ENCODE measurements at places on chromosomes 11 and 22.

GRCh38 chr11:61532134-61533038 is 23.8 kb downstream of the LRRC10B start:
- peak; percentile 32 for DNase-seq

- DNase-seq: no peak
Observed at GRCh38 chr11:5932671-5933070, 9.4 kb upstream of the OR56A3 start.

DNA sequence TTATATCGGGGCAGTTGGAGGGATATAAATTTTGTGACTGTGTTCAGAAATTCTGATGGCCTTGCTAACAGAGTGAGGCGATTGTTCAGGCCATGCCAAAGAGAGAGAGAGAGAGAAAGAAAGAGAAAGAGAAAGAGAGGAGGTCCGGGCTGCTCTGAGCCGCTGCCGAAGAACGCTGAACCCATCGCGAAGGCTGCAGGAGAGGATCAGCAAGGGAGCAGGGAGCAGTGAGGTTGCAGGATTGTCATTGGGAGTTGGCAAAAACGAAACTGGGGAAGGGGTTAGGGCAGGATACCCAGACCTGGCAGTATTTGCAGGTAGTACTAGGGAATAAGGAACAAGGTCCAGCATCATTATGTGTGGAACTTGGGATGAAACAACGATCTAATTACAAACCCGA is 537.1 kb downstream of the INSC start:
- DNase-seq: no peak

- DNase-seq: no peak
Observed at GRCh38 chr11:102064316-102064715, 17.1 kb downstream of the CFAP300 start.

DNA sequence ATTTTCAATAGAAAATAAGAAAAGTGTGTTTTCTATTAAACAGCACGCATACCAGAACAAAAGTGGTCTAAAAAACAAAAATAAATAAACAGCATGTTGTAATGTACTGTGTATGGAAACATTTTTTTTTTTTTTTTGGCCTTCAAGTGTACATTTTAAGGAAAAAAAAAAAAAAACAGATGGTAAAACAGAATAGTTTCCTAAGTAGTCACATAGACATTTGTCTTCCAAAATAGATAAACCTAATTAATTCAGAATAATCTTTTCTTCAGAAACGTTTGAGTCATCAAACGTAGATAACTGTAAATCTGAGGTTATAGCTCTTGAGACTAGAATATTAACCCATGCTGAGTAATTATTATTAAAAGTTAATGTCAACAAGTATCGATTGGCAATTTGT is 396 bp upstream of the CFAP300 start:
- DNase-seq: no peak

DNA sequence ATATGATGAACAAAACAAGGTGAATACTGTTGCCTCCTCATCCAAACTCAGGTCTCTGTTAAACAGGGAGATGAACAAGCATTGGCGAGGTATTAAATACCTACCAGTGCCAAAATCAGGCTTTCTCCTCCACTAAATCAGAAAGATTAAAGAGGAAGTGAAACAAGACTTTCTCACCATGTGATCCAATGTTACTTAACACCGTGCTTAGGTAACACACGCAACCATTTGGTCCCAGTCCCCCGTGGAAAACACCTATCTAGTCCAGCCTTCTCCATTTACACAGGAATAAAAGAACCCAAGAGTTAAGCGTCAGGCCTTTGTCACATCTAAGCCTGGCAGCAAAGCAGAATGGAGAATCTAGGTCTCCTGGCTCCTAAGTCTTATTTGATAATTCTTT is 34.5 kb downstream of the TENM4 start:
- no peak for DNase-seq

DNA sequence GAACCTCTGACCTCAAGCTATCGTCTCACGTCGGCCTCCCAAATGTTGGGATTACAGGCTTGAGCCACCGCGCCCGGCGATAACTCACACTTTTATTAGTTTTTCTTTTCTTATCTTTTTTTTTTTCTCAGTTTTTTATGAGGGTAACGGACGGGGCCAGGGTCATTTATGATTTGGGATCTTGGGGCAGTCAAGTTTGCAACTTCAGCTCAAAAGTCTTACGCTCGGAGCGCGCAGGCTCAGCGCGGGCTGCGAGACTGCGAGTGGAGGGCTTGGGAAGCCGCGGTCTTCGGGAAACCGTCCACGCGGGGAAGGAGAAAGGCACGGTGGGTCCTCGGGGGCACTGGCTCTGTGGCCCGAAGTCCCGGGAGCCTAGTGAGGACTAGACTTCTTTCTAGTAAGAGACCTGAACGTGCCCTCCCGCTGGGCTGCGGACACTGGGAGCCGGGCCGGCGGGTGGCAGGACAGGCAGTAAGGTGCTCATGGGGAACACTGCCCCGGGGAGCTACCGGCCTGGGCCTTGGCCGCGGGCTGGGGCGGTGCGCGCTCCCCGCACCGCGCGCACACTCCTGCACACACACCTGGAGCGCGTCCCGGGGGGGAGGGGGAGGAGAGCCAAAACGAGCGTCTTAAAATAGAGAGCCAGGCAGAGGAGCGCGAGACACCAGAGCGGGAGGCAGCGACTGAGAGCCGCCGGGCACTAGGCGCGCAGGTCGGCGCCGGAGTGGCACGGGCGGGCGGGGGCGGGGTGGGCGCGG is 476 bp upstream of the BARX2 start:
- no peak for DNase-seq

GRCh38 chr11:13487661-13488030 is 8.2 kb downstream of the PTH start:
- no peak for DNase-seq

DNA sequence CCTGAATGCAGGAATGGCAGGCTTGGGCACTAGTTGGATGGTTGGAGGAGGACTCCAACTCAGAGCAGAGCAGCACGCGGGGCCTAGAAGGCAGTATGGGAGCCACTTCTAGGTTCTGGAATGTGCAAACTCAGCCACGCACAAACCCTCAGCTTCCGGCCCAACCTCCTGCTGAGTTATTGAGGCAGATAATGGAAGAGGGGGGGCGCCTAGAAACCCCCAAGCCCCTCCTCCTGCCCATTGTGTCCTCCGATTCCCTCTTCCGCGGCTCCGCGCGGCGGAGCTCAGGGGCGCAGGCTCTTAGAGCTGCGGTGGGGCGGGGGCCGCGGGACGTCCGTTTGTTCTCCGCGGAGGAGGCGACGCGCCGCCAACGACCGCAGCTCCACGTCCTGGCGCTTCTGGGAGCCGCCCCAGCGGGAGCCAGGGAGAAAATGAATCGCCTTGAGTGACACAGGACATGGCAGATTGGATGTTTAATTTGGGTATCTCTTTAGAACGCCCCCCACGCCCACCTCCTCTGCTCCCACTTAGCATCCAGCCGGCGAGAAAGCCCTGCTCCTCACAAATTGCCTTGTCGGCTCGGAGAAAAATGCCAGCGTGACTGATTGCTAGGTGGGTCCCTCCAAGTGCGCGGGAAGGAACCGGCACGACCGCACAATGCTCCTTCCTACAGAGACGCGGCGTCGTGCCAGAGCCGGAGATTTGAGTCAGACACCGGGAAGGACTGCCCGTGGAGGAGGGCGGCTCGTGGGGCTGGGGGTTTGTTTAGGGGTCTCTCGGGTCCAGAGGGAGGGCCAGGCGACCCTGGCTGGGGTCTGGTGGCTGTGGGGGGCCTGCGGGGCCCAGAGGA is 144.6 kb downstream of the NECTIN1 start:
- no peak for DNase-seq

DNA sequence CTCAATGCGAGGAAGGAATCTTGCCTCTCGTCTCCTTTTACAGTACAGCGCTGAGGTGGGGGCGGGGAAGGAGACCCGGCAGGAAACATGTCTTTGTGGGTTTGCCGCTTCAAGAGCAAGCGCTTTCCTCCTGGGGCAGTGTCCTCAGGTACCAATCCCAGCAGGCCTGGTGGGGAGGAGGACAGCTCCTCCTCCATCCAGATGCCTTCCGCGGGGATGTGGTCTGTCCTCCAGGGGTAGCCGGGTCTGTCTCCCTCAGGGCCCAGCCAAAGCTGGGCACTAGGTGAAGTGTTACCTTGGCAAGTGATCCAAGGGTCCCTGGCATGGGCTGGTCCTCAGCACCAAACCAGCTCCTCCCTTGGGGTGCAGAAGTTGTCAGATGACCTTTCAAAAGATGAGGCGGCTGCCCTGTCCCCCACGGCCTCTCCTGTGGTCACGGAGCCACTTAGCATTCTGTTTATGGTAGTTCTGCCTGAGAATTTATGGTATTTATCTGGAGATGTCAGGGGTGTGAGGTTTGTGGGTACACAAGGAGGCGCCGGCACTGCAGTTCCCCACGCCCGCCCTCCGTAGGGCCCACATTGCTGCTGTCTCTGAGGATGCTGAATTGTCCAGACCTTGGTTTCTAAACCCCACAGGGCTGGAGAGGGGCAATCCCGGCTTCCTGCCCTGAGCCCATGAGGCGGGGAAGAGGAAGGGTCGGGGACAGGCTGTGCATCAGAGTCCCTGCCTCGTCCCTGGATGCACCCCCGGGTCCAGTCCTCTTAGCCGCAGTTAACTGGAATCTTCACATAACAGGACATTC is 93.5 kb upstream of the ANO1 start:
- no peak for DNase-seq

DNA sequence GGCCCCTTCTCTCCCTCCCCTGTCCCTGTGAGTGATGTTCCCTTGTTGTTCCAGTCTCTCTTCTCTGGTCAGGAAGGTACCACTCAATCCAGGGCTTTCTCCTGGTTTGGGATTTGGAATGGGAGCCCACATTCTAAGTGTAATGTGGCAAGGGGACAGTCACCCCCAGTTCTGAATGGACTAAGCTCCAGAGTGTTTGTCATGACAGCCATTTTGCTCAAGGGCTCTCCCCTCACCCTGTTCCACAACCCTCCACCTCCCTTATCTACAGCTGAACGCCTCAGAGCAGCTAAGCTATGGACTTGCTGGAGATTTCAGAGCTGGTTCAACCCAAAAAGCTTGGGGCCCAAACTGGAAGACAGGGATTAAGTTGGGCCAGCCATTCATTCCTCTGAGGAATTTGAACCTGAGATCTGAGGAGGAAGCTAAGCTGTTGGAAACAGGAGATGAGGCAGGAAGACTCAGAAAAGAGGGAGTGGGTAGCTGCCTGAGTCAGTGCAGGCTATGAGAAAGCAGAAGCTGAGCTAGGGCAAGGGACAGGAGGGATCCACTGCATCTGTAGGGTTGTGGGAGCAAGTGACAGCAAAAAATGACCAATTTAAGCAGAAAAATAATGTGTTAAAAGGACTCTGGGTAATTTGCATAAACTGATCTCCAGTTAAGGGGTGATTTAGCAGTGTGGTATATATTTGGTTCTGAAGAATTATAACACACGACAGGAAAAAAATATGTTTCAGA is 22.9 kb upstream of the FCHSD2 start:
- no peak for DNase-seq

DNA sequence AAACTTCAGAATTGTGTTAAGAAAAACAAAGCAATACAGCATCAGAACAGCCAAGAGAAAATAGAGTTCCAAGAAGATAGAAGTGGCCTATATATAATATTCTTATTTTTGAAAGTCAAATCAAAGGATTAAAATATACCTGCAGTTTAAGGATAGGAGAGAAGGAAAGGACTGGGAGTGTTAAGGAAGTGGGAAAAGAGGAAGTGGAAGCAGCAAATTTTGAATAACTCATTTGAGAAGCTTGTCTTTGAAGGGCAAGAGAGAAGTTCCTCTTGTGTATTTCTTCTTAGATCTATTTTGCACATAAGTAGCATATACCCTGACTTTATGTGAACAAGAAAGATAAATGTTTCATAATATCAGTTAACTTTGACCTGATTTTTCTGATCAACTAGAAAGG is 62.6 kb upstream of the SLC17A6 start:
- no peak for DNase-seq

GRCh38 chr22:48715511-48715910 is 1112.2 kb downstream of the BRD1 start:
- DNase-seq: no peak

DNA sequence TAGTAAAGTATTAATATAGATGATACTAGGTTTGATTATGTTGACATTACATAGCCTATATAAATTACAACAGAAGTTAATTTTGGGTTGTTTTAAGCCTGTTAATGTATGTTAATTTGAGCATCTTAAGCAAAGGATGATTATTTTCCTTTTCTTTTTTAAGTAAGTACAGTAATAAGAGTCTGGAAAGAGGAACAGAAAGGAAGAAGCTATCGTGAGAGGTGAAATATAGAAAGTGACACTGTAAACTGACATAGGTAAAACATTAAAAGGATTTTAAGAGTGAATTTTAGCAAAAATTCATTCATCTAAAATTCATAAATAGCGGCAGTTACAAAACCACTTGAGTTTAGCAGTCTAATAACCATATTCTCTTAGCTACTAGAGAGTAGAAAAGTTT is 45.5 kb downstream of the FAR1 start:
- DNase-seq: no peak

DNA sequence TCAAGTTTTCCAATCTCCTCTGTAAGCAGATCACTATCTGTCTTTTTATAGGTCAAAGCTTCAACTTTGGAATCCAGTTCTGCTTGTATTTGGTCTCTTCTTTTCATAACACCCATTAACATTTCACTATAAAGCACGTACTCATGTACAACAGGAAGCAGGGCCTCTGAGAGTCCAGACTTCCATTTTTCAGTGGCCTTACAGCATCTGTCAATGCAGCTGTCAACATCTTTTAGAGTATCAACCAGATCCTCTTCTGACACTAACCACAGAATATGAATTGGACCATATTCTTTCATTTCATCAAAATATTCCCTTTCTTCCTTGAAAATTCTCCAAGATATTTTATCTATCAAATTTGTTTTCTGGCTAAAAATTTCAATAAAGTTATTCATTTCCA is 24.7 kb upstream of the SLN start:
- DNase-seq: no peak

- DNase-seq: no peak
Observed at GRCh38 chr22:36021606-36022153, 6.9 kb downstream of the RBFOX2 start.

DNA sequence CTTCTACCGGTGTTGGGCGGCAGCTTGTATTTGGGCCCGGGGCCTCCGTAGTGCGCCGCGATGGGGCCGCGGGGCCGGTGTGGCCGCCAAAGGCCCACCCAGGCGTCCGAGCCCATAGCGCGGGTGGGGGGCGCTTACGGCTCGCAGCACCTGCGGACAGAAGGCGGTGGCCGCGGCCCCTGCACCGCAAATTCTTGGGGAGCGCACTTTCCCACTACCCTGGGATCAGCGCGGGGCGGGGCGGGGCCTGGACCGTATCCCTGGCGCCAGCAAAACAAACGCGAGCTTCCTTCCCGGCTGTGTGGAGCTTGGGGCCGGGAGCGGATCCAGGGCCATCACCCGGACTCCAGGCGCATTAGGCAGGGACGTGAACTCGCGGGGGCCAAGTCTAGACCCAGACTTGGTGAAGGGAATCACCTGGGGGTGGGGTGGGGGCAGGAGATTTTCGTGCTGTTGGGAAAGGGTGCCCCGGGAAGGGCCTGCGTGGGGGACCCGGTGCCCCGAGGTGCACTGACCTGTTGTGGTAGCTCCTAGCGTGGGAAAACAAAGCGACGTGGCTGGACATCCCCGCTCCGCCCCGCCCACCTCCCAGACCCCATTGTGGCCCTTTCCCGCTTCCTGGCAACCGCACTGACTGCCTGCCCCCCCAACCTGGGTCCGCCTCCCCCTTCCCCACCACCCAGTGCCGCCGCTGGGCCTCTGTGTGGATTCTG is 2.3 kb upstream of the TYMP start:
- DNase-seq: no peak

- peak; percentile 13 for DNase-seq
Observed at GRCh38 chr22:43014316-43014868, 557 bp downstream of the PACSIN2 start.

- no peak for DNase-seq
Observed at GRCh38 chr11:16347928-16348685, 8.2 kb downstream of the SOX6 start.

Measured in stimulated activated CD4-positive, alpha-beta T cell treated with anti-CD3 and anti-CD28 coated beads, Interleukin-15, amount 100 ng/mL, for 1 hour (primary cell).